ENCODE measurements at places on chromosomes 13 and 19. TPM values are rescaled to one million over a fixed set of nuclear protein-coding genes. Genes with fewer than 3 reads are reported as not detected.

The TTC9B gene
- 0.29 TPM for total RNA-seq

The FGF22 gene
- total RNA-seq, result not detected

The VSTM2B gene
- total RNA-seq, result not detected

DNA sequence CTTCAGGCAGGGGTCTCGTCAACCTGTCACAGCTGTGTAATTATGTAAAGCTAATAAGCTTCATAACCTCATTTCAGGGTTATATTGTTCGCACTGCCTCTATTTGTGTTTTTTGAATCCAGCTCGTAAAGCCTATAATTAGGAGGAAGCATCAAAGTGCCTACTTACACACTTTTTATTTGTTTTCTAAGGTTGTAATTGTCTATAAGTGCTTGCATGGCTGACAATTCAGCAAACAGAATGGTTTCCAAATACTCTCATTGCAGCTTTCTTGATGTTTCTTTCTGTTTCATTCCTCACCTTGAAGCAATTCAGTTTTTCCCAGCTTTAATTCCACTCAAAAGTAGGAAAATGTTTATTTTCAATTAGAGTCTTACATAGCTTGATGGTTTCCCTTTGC is 336.3 kb downstream of the HS6ST3 start:
- DNase-seq, result no peak

GRCh38 chr19:33348301-33349010 is 25.1 kb upstream of the CEBPG start:
- no peak for DNase-seq

DNA sequence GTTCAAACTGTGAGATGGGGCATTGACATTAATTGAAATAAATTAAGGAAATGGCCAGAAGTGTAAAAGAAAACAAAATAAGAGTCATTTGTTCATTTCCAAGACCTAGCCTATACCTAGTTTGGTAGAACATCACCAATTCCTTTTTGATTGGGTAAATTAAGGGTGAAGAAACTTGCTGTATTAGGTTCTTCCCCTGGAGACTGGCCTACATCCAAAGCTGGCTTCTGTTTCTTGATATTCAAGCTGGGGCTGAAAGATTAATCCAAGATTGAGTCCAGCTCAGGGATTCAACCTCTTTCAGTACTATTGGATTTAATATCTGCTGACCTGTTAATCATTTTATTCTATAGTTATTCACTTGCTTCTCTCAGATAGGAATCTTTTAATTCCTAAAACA is 183.2 kb downstream of the GPC6 start:
- DNase-seq, result no peak

GRCh38 chr19:32599736-32600157 is 18.8 kb downstream of the PDCD5 start:
- no peak for DNase-seq

GRCh38 chr19:21491146-21491545 is 14.3 kb upstream of the ZNF429 start:
- DNase-seq, result no peak

DNA sequence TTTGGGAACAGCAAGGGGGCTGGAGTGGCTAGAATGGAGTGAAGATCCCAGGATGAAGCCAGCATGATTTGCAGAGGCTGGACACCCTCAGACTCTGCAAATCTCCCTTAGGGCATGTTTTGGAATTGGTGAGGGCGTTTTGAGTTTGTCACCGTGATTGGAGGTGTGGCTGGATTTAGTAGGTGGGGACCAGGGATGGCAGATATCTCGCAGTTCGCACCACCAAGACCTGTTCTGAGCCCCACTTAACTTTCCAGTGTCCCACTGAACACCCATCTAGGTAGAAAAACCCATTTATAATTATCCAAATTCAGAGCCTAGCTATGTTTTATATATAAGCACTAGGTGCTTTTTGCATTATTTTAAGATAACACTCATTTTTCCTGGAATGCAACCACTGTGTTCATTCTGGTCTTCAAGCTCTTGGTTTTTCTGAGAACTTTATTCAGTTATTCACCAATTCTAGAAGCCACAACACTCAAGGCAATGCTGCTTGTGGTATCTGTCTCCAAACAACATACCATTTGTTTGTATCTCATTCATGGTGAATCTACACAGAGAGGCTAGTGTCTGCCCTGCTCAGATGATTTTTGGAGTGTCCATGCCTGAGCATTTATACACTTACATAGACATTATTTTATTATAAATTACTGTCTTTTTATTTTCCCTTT is 3.0 kb upstream of the NANOS2 start:
- DNase-seq, result no peak

DNA sequence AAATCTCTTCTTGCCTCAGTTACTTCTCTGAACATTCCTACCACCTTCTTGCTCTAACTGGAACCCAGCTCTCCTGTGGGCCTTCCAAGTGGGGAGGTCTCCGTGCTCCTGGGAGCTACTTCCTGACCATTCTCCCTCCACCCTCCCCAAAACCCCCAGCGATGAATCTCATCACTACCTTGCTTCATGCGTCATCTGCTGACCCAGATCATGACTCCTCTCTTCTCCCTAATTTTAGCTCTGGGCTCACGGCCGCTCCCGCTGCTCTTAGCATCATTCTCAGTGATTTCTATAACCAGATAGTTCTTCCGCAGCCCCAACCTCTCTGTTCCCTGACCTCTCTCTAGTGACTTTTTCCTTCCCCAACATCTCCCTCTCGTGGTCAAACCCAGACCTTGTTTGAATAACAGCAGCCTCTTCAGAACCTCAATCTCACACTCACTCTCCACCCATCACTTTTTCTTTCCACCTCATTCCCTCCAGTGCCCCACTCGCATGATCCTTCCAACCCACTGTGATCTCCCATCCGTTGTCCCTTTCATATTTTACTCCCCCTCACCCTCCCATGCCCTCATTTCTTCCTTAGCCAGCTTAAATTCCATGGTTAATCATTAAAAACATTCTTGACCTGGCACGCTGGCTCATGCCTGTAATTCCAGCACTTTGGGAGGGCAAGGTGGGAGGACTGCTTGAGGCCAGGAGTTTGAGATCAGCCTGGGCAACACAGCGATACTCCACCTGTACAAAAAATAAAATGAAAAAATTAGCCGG is 21.8 kb downstream of the MRPS12 start:
- no peak for DNase-seq

GRCh38 chr19:33442706-33443105 is 69.2 kb downstream of the CEBPG start:
- DNase-seq, result peak; percentile 20

GRCh38 chr13:44951184-44951583 is 38.1 kb downstream of the NUFIP1 start:
- no peak for DNase-seq

- no peak for DNase-seq
Observed at GRCh38 chr13:23460309-23460708, 26.8 kb upstream of the SACS start.

DNA sequence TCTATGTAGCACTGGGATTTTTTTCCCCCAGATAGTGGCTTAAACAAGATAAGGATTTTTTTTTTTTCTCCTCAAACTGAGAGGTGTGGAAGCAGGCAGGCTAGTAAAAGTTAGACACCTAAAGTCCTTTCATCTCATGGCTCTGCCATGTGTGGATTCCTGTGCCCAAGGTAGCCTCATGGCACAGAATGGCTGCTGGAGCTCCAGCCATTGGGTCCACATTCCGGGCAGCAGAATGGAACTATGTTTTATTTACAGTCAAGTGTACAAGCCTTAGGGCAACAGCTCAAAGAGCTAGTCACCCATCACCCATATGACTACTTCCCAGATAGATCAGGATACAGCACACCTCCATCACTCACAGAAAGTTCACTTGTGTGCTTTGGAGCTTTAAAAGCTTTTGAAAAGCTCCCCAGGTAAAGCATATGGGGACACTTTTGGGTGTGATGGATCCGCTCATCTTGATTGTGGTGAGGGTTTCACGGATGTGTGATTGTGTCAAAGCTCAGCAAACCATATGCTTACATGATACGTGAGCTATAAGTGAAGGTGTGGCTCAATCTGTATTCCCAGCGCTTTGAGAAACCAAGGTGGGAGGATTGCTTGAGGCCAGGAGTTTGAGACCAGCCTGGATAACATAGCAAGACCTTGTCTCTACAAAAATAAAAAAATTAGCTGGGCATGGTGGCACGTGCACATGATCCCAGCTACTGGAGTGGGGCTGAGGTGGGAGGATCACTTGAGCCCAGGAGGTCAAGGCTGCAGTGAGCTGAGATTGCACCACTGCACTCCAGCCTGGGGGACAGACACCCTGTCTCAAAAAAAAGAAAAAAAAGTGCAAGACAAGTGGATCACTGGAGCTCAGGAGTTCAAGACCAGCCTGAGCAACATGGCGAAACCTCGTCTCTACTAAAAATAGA is 18.1 kb downstream of the PGLS start:
- DNase-seq, result no peak

- no peak for DNase-seq
Observed at GRCh38 chr19:29823581-29824330, 12.0 kb downstream of the CCNE1 start.

DNA sequence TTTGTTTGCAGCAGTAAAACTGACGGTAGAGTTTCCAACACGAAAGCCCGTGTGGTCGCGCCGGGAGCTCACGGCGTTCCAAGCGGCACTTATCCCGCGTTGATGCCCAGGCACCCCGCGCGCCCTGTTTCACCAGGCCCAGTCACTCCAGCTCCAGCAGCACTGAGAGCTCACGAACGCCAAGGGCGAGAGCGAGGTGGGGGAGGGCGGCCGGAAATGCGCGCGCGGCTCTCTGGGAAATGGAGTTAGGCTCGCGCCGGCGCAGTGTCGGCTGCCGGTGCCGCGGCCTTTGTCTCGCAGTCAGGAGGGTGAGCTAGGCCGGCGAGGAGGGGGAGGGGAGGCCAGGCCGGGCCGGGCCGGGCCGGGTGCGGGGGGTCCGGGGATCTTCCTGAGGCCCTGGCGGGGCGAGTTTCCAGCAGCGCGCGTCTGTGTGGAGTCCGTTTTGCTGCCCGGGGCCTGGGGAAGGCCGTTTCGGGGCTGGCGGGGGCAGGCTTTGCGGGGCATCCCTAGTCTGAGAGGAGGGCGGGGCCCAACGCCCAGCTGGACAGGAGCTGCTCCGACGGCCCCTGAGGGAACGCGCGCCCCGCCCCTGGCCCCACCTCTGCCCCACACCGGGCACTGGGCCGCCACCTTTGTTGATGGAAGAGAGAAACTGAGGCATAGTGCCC is at the start of gene ZNF135:
Gene ZNF135, plus strand, starts transcription at position 280 of the 668 bp plus-strand sequence. CDS start 721 bp downstream, outside the sequence.
- DNase-seq, result peak; percentile 94
